ENCODE measurements at places on chromosomes 7 and 10. TPM values are rescaled to one million over a fixed set of nuclear protein-coding genes. Genes with fewer than 3 reads are reported as not detected.

The OR2A5 gene
- not detected for total RNA-seq

The TRIM4 gene
- total RNA-seq, result 25.8 TPM

The SFTPA1 gene
- not detected for total RNA-seq

The CRHR2 gene
- total RNA-seq, result not detected

The NPFFR1 gene
- not detected for total RNA-seq

The SKIDA1 gene
- 0.47 TPM for total RNA-seq
